ENCODE measurements at places on chromosomes 3 and 15. TPM values are rescaled to one million over a fixed set of nuclear protein-coding genes. Genes with fewer than 3 reads are reported as not detected.

TMEM266 gene
- 0.81 TPM for total RNA-seq

DNA sequence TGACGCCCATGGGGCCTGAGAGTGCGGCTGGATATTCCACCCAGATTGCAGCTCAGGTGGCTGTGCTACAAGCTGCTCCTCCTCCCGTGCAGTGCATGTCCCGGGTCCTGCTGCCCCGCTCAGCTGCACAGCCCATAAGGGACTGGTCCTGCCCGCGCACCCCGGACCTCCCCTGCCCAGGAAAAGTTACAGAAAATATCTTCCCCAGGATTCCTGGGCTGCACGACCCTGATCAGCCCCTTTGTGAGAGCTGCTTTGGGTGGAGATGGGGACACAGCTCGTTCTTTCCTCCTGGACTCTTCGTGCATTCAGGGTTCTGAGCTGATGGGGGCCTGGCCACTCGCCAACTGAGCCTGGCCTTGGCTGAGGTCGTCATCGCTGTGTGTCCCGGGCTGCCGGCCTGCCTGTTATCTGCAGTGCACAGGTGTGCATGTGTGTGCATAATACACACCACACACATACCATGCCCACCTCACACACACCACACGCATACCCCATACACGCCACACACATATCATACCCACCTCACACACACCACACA, 28.8 kb downstream of the APBA2 start:
- H3K4me3 ChIP-seq: no peak overlapping the region
- H3K27me3 ChIP-seq: no peaks in the 10 kb centered on the region
- no peak for DNase-seq
- H3K27ac ChIP-seq: no peak overlapping the region
- no peaks in the 10 kb centered on the region for H3K36me3 ChIP-seq

DNA sequence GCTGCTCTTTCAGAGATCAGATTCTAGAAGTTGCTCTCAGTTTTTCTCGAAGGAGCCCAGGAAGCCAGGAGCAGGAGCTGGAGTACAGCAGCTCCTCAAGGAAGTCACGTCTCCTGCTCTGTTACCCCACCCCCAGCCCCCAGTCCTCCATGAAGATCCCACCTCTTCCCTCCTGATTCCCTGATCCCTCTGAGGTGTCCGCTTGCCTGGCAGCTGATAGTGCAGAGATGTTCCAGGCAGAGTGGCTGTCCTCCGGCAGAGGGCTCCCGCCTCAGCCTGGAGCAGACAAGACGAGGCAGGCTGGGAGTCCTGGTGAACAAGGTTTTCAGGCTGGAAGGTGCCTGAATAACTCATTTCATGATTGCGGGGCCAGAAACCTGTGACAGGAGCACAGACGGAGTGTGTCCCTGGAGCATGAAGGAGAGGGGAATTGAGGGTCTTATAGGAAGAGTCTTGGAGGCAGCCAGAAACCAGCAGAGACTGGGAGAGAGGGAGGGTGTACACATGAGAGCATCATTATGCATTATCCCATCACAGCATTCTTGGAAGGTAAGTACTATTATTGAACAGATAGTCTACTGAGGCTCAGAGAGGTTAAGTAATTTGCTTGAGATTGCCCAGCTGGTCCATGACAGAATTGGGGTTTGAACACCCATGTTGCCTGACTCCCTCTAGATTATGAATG, 1.2 kb downstream of the HRH1 start:
- no peaks in the 10 kb centered on the region for H3K4me1 ChIP-seq
- peak; percentile 87 for DNase-seq
- H3K36me3 ChIP-seq: no peaks in the 10 kb centered on the region
- H3K4me3 ChIP-seq: peak overlapping the region; percentile 90
- H3K27ac ChIP-seq: no peak overlapping the region

GRCh38 chr3:174862101-174862500, 3.0 kb downstream of the NAALADL2 start:
- no peaks in the 10 kb centered on the region for H3K27me3 ChIP-seq
- no peaks in the 10 kb centered on the region for H3K36me3 ChIP-seq
- no peak overlapping the region for H3K4me3 ChIP-seq
- DNase-seq: peak; percentile 69

DNA sequence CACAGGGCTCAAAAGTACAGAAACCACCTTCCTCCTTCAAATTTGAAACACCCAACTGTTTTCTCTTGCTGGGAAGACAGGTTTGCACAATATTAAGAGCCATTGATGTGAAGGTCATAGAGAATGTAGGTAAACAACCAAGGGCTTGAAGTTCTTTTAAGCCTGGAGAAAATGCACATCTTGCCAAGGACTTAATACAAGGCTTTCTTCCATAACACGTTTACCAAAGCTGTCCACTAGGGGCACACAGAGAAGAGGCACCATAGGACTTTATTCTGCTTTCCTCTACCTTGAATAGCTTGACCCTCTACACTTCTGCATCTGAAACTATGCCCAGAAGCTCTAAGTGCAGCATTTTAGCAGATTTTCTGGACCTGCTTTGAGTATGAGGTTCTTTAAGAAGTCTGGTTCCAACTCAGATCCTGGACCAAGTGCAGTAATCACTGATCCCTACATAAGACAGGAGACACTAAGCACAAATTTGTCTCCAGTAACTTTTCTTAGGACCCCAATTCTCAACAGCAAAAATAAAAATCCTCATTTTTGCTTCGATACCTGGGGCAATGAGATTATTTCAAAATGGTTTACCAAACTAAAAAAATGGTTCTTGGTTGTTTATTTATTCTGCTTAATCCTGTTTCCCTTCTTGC, 138.0 kb downstream of the FBN1 start:
- H3K27ac ChIP-seq: no peak overlapping the region
- peak; percentile 37 for DNase-seq
- no peaks in the 10 kb centered on the region for H3K4me1 ChIP-seq
- H3K36me3 ChIP-seq: no peaks in the 10 kb centered on the region
- H3K27me3 ChIP-seq: no peaks in the 10 kb centered on the region
- no peak overlapping the region for H3K4me3 ChIP-seq

- no peak overlapping the region for H3K4me3 ChIP-seq
- no peak overlapping the region for H3K27ac ChIP-seq
- no peaks in the 10 kb centered on the region for H3K36me3 ChIP-seq
- DNase-seq: no peak
- H3K4me1 ChIP-seq: no peaks in the 10 kb centered on the region
- no peaks in the 10 kb centered on the region for H3K27me3 ChIP-seq
These were observed 85.6 kb upstream of the MEF2A start for GRCh38 chr15:99480016-99480810.

GRCh38 chr3:66398228-66399025, 102.4 kb downstream of the LRIG1 start:
- DNase-seq: no peak
- no peaks in the 10 kb centered on the region for H3K4me1 ChIP-seq
- H3K27me3 ChIP-seq: no peaks in the 10 kb centered on the region
- no peak overlapping the region for H3K27ac ChIP-seq
